ENCODE measurements at places on chromosomes 11 and 22.

- peak; percentile 44 for DNase-seq
These were observed 607 bp downstream of the DMC1 start for GRCh38 chr22:38569181-38569971.

GRCh38 chr11:79436919-79437277, 3.9 kb downstream of the TENM4 start:
- peak; percentile 17 for DNase-seq

- DNase-seq, result no peak
These were observed 5.9 kb downstream of the CCDC90B start for GRCh38 chr11:83280256-83280655.

DNA sequence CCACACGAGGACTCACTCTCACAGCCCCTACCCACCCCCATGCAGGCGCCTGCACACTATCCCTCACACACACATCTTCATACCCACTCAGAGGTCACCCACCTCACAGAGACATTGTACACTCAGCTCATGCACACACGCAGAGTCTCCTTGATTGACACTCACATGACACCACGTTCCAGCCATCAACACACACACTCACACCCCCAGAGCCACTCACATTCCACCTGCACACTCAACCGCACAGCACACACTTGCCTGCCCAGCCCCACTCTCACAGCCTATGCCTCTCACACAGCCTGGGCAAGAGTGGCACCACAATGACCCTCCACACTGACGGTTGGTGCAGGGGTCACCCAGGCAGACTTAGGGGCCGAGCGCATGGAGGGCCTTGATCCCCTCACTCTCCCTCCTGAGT, 2.2 kb downstream of the SPI1 start:
- no peak for DNase-seq

GRCh38 chr11:88064097-88064705, 111.0 kb downstream of the RAB38 start:
- DNase-seq, result no peak

- DNase-seq, result no peak
These were observed 9.0 kb upstream of the USP28 start for GRCh38 chr11:113884361-113884836.

DNA sequence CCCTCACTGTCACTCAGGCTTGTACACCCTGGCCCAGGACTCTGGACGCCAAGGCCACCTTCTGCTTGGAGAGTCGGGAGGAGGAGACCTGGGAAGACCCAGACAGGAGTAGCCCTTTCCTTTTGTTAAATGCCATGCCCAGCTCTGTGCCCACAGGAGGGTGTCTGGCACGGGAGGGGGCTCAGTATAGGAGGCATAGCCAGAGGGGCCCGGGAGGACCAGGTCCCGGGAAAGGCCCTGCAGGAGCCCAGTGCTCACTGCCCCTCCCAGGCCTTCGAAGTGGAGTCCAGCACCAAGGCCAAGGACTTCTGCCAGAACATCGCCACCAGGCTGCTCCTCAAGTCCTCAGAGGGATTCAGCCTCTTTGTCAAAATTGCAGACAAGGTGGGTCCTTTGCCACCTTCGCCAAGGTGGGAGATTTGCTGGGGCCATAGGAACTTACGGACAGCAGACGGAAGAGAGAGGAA, 79.0 kb downstream of the MYO7A start:
- no peak for DNase-seq

DNA sequence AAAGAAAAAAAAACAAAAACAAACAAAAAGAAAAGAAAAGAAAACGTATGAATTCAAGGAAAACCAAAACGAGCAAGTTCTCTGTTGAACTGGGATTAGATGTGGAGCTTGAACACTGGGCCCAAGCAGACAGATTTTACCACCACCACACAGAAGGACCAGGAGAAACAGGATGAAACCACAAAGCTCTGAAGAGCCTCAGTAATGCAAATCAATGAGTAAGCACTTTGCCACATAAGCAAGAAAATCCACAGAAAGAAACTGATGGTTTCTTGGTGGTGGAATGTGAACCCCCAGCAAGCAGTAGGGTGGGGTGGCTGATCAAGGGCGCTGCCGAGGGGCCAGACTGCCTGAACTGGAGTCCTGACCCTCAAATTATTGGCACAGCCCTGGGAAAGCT, 50.9 kb upstream of the NFRKB start:
- no peak for DNase-seq

- DNase-seq, result no peak
These were observed 32.1 kb downstream of the IFT27 start for GRCh38 chr22:36743591-36744412.

DNA sequence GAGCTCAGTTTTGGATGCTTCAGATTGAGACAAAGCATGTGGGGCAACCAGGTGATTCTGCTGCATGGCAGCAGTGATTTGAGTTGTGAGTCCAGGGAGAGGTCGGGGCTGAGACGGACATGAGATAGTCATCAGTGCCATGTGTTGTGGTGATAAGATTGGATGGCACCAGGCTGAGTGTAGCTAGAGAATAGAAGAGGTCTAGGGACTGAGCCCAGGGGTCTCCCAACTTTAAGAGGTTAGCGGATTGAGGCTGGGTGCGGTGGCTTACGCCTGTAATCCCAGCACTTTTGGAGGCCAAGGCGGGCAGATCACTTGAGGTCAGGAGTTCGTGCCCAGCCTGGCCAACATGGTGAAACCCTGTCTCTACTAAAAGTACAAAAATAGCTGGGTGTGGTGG, 6.3 kb upstream of the CTSD start:
- DNase-seq, result no peak

- peak; percentile 81 for DNase-seq
These were observed 34.3 kb upstream of the PRODH start for GRCh38 chr22:18970176-18970947.

- DNase-seq, result peak; percentile 97
These were observed 11.5 kb downstream of the YPEL4 start for GRCh38 chr11:57638005-57638781.

GRCh38 chr11:121352251-121352891, 59.8 kb downstream of the SC5D start:
- DNase-seq, result no peak

DNA sequence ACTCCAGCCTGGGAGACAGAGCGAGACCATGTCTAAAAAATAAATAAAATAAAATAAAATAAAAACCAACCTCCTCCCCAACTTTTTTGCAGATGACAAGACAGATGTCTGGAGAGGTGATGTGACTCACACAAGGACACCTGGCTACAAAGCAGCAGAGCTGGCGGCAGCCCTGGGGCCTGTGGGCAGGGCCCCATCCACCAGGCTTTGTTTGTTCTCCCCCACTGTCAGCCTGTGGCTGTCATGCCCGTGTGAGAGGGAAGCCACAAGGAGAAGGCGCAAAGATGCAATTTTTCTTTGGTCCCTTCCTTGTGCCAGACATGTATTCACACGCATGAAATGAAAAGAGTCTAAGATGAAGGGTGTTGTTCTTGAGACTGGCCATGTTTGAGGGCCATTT, 16.6 kb downstream of the CD59 start:
- DNase-seq, result no peak

- DNase-seq, result no peak
These were observed 5.4 kb downstream of the KREMEN1 start for GRCh38 chr22:29078036-29078868.

- no peak for DNase-seq
These were observed 27.5 kb downstream of the MAML2 start for GRCh38 chr11:96315476-96315875.

- no peak for DNase-seq
These were observed 4.8 kb upstream of the CD248 start for GRCh38 chr11:66321606-66322005.

DNA sequence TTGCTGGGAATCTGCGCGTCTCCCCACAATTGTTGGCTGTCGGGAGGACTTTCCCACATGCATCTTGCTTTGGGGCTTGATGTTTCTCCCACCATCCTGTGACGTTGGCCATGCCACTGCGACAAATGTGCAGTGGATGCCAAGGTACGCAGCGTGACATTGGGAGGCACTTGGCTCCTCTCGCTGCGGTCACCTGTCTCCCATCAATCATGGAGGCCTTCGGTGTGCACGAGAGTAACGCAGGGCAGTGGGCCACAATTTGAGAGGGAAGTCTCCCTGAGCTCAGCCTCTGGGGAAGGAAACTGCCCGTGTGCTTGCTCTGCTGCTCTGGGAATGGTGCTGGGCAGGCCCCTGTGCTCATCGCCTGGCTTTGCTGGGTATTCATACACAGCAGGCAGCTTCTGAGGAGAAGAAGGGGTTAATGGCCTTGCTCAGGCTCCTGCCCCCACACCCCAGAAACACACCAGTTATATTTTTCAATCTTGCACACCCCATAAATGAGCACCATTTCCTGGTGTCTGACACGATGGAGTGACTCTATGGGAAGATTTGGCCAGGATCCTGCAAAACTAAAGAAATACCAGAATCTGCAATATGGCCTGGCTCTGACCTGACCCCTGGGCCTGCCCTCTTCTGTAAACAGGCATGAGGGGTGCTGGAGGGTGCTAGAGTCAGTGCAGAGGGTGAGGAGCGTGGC, 153.5 kb downstream of the ADAMTS15 start:
- no peak for DNase-seq

GRCh38 chr11:70541699-70542098, 143.4 kb downstream of the CTTN start:
- no peak for DNase-seq

DNA sequence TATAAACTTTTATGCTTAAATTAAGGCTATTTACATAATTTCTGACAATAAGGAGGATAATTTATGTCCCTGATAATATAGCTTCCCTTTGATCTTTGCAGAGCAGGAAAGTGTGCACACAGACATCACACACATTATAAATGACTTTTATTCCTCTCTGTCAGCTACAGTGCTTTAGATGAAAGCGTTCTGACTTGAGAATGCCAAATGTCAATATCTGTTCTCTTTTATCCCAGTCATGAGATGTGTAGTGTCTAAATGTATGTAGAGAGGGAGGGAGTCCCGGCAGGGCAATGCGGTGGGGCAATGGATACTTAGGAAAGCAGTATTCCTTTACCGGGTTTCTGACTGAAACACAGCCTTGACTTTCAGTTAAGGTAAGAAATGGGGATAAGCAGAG, 225.4 kb upstream of the CHORDC1 start:
- no peak for DNase-seq

GRCh38 chr11:33936725-33937604, 45.1 kb upstream of the LMO2 start:
- no peak for DNase-seq

DNA sequence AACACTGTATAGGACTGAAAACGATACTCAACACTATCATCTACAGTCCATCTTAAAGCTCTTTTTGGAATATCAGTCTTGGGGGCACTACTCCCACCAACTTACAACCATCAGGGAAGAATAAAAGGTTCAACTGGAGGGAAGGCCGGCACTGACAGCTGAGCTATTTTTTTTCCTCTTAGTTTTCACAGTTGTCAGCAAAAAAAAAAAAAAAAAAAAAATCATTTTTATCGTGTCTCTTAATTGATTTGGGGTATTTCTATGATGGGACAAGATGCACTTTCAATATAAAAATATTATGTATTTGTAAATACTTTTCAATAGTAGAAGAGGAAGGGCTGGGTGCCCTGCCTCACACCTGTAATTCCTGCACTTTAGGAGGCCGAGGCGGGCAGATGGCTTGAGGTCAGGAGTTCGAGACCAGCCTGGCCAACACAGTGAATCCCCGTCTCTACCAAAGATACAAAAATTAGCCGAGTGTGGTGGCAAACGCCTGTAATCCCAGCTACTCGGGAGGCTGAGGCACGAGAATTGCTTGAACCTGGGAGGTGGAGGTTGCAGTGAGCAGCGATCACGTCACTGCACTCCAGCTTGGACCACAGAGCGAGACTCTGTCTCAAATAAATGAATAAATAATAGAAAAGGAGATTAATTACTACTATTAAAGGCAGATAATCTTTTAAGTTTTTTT, 1.5 kb downstream of the KIF18A start:
- DNase-seq, result no peak

GRCh38 chr11:58921778-58922390, 17.4 kb upstream of the GLYATL1 start:
- DNase-seq, result no peak

- no peak for DNase-seq
These were observed 4.8 kb upstream of the PIM3 start for GRCh38 chr22:49955581-49956417.

DNA sequence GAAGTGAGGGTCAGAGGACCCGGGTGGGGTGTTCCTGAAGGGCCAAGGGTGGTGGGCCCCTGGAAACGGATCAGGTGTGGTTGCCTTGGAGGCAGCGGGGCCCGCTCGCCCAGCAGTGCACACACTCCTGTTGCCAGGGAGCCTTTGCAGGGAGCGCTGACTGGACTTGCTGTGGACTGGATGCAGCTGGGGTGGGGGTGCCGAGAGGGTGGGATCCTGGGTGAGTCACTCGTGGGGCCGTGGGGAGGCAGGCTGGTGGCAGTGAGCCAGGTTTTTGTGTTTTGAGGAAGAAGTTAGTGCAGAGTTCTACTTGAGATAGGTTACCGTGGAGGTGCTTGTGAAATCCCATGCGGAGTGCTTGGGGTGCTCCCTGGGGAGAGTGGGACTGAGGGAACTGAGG, 1.3 kb downstream of the MRPL23 start:
- DNase-seq, result no peak

DNA sequence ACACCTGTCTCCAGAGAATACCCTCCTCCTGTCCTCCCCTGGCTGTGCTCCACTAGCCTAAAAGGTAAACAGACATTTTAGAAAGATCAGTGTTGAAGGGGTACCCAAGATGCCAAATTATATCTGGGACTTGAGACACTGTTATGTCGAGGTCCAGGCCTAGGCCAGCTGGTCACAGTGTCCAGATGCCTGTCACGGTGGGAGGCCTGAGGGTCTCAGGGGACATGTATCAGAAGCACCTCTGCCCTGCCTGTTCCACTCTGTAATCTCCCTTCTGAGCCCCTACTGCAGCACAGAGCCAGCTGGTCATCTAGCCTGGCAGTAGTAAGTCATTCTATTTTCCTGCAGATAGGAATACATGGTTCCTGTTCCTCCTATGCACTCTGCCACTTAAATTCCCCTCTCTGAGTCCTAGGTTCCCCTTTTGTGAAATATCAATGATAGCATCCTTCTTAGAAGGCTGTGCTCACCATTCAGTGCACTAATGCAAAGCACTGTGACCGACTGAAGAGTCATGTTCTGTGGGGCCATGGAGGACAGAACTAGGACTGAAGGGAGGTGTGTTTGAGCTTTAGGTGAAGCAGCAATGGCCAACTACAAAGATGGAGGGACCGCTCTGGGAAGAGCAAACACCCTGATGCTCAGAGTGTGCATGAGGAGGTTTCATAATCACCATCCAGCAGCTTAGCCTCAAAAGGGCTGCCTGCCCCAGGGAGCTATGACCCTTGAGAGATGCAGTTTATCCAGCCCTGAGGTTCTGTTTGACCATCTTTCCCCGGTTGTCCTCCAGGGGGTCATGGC, 44.8 kb upstream of the TUB start:
- no peak for DNase-seq

DNA sequence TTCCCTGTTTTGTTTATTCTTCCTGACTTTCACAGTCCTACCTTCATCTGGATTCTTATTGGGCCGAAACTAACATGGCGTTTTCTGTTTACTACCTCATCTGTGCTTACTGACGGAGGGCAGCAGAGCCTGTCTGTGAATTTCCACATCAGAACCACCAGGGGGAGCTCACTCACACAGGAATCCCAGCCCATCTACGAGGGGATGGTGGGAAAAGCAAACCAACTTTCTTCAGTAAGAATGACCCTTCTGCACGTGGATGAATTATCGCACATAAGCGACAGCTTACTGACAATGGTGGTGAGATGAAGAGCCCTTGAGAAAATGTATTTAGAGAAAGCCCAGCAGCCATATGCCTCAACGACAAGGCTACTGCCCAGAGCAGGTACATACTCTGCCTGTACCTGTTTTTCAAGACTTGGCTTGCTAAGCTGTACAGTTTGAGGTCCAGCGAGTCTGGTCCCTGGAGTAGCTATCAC, 42.5 kb downstream of the LARGE2 start:
- DNase-seq, result peak; percentile 84

- no peak for DNase-seq
These were observed 11.8 kb downstream of the RNF215 start for GRCh38 chr22:30375312-30375849.

Data from iPS-NIHi11 (cell line).